ENCODE measurements at places on chromosomes 7 and 10.
A peak's percentile ranks its signal among the peaks of the same experiment; 100 is the strongest.

DNA sequence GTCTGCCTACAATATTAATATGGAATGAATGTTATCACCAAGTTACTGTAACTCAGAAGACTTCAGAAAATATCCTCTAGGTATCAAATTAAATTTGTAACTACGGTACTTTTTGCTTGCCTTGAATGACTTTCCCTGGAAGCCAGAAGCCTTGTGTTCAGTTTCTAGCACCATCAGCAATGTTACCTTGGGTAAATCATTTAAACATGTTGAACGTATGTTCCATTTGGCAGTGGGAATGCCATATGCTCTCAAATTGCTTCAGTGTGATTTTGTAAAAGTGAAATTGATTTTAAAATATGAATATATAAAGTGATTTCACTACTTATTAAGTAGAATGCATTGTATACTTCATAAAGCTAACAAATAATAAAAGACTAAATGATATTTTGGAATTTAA lies 11.2 kb downstream of the RPA3 start:
- DNase-seq, result no peak

GRCh38 chr7:8620169-8620568 lies 186.8 kb downstream of the NXPH1 start:
- DNase-seq, result no peak

- DNase-seq, result peak; percentile 46
These were observed at the start of gene FRA10AC1 for GRCh38 chr10:93702210-93703001. Gene FRA10AC1, minus strand, starts transcription at chr10:93702592. Its CDS starts 2,486 bp downstream, at chr10:93700106.

DNA sequence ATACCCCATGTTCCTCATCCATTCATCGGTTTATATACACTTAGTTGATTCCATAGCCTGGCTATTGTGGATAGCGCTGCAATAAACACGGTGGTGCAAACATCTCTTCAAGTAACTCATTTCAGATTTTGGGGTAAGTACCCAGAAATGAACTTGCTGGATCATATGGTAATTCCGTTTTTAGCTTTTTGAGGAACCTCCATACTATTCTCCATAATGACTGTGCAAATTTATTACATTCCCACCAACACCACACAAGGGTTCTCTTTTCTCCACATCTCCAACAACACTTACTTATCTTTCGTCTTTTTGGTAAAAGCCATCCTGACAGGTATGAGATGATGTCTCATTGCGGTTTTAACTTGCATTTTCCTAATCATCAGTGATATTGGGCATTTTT lies 3.7 kb downstream of the NPFFR1 start:
- DNase-seq, result no peak

- no peak for DNase-seq
These were observed 105.7 kb upstream of the INSIG1 start for GRCh38 chr7:155191901-155192478.

DNA sequence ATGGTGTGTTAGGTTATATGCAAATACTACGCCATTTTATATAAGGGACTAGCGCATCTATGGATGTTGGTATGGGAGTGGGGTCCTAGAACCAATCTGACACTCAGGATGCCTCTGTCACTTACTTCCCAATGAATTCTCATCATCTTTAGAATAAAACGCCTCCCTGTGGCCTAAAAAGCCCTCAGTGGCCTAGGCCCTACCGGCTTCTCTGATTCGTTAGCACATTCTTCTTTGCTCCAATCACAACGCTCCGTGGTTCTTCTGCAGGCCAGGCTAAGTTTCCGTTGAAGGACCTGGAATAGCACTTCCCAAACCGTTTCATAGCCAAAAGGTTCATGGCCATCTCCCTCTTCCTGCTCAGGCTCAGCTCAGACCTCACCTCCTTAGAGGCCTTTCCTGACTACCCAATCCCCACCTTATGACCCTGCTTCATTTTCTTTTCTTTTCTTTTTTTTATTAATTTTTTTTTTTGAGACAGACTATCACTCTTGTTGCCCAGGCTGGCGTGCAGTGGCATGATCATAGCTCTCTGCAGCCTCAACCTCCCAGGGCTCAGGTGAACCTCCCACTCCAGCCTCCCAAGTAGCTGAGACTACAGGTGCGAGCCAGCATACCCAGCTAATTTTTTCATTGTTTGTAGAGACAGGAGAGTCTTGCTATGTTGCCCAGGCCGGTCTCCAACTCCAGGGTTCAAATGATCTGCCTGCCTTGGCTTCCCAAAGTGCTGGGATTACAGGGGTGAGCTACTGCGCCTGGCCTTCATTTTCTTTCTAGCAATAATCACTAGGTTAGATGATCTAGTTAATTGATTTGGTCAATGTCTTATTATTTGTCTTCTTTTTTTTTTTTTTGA lies 24.5 kb upstream of the YWHAG start:
- DNase-seq, result no peak

- no peak for DNase-seq
These were observed 1.7 kb downstream of the PGAM1 start for GRCh38 chr10:97427571-97428179.

GRCh38 chr7:79997345-79997744 lies 137.3 kb upstream of the GNAI1 start:
- DNase-seq, result no peak

DNA sequence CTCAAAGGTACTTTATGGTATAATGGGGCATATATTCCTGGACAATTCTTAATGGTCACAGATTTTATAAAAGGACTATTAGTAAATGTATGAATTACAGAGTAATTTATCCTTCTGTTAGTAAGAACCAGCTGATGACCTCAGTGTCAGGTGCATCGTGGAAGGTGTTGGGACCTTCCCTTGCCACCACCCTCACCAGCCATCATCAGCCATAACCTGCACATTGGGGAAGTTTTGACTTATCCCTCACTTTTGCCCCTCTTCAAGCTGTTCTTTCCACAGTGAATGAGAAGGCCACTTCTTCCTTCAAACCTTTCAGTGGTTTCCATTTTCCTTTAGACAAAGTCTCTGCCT lies 52.2 kb downstream of the FIGNL1 start:
- no peak for DNase-seq

- DNase-seq, result no peak
These were observed 57.4 kb downstream of the TMEM209 start for GRCh38 chr7:130147710-130148325.

DNA sequence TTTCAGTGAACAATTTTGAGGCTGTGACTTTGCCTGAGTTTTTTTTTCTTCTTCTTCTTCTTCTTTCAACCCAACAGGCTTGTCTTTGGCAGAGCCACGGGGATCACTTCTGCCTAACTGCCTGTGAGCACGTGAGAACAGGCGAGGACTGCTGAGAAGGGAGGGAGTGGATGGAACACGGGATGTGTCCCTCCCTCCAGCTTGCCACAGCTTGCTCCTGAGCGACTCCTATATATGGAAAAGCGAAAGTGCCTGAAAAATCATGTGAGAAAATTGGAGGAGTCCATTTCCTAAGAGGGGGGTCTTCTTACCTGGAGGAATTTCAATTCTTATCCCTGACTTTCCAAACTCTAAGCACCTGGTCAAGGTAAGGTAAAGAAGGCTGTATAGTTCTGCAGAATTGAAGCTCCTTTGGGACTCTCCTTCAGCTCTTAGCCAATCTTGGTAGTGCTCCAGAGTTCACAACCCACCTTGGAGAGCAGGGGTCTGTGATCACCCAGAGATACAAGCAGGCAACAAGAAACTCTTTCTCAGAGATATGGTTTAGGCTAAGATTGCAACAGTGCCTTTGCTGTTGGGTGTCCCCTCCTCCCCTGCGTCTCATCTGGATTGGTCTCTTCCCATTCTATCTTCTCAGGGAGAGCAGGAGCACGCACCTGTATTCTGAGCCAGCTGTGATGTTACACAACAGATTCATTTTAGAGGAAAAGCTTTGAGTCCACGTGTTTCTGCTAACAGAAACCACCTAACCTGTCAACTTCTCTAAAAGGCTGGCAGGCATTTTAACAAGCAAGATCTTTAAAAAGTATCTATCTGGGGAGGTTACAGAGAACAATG lies at the start of gene MAT1A:
MAT1A (minus strand) TSS at position 208 of the 837 bp plus-strand sequence. CDS start 235 bp downstream, outside the sequence.
- DNase-seq, result no peak

DNA sequence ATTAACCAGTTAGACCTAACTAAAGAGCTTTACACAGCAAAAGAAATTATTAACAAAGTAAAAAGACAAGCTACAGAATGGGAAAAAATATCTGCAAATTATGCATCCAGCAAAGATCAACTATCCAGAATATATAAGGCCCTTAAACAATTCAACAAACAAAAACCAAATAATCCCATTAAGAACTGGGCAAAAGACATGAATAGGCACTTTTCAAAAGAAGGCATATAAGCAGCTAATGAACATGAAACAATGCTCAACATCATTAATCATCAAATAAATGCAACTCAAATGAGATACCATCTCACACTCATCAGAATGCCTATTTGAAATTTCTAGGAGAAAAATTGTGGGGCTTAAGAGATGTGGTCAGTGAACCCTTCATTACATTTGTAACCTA lies 15.0 kb upstream of the DMTF1 start:
- no peak for DNase-seq

GRCh38 chr7:17907014-17907413 lies 33.3 kb downstream of the SNX13 start:
- no peak for DNase-seq

DNA sequence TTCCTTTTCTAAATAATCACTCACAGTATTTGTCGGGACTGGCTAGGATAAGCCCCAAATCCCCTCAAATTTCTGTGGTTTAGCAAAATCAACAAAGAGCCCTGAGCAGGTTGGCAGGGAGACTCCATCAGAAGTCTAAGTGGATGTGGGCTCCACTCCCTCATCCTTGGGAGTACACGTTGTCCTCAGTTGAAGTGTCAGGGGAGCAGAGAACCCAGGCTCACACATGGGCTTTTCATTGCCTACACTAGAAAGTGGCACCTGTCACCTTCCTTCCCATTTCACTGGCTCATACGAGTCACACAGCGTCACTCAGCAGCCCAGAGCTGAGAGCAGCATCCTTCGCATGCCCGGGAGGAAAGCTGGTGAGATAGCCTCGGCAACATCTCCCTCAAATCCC lies 421.3 kb upstream of the FZD8 start:
- DNase-seq, result no peak

DNA sequence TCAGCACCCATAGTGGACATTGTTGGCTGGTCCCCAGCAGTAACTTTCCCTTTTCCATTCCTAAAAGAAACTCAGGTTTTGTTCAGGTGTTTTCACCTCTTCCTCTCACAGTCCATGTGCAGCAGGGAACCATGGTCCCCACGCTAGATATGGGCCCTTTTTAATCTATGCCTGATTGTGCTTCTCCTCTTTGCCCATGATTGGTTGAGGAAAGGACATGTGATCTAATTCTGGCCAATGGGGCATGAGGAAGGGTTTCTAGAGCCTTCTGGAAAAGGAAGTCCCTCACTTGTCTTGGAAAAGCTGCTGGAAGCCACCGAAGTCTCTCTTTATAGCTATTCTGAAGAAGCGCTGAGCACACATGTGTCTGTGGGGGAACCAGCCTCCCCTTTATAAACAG lies 330.7 kb downstream of the ACTR3B start:
- DNase-seq, result no peak

DNA sequence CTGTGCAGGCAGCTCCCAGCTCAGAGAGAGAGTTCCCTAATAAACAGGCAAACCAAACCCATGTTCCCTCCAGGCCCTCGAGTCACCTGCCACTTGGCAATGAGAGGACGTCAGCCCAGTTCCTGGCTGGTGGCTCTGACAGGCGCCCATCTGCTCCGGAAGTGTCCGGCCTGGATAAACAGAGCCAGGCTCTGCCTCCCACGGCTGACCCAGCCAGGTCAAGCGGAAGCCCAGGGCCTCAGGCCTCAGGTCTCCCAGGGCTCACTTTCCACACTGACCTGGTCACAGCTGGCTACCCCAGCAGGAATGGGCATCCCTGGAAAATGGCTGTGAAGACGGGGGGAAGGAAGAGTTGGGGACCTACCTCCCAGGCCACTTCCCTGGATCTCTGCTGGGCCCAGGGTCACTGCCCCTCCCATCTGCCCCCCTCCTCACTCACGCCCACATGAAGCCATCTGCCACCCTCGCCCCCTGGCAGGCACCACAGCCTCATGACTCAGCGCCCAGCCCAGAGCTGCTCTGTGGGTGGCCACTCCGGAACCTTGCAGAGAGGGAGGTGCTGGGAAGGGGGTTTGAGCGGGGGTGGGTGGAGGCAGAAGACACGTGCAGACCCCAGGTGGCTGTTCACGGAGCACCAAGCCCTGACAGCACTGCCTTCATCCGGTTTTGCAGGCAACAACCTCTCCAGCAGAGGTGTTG lies 37.4 kb upstream of the DUSP5 start:
- no peak for DNase-seq

DNA sequence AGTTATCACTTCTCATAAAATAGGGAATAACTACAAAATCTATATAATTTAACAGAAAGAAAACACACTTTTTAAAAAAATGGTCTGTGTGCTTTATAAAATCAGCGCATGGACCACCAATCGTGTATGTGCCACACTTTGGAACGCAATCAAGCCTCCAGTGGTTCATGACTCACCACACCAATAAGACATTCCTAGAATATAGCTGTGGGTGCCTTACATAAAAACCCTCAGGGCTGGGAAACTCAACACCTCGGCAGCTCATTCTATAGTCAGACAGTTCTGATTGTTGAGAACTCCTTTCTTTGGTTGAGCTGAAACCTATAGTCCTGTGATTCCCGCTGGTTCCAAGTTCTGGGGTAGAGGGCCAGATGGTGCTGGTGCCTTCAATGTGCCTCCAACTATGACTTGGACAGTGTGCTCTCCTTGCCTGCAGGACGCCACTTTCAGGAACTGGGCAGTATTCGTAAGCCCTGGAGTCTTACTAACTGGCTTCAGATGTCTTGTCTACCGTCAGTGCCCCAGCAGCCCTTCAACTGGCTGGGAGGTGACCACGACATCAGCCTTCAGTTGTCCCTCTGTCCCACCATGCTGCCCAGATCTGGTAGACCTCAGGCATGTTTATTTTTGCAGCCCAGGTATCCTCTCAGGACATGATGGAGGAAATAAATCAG lies 135.7 kb upstream of the GDF10 start:
- DNase-seq, result no peak

- no peak for DNase-seq
These were observed 282.3 kb downstream of the TWIST1 start for GRCh38 chr7:18835001-18835690.

DNA sequence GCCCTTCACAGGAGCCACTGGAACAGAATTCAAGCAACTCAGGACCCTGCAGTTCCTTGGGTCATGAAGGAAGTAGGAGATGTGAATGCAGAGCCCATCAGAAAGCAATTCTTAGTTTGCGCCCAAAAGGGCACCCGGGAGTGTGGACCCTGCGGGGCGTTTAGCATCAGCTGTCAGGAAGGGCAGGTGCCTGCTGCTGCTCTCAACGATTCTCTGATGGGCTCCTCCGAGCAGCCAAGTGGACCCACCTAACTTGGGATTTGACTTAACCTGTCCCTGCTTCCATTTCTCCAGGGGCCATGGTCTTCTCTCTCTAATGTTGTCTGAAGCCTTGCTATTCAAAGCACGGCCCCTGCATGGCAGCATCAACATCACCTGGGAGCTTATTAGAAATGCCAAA lies 17.1 kb downstream of the CPA5 start:
- DNase-seq, result no peak

GRCh38 chr10:103571656-103571975 lies 78.1 kb downstream of the NEURL1 start:
- no peak for DNase-seq
